ENCODE measurements at places on chromosomes 7 and 10.

GRCh38 chr10:130455111-130455695 lies 319.0 kb downstream of the GLRX3 start:
- no peak for DNase-seq

- DNase-seq: no peak
These were observed 296.8 kb upstream of the CACNA2D1 start for GRCh38 chr7:82740246-82740848.

DNA sequence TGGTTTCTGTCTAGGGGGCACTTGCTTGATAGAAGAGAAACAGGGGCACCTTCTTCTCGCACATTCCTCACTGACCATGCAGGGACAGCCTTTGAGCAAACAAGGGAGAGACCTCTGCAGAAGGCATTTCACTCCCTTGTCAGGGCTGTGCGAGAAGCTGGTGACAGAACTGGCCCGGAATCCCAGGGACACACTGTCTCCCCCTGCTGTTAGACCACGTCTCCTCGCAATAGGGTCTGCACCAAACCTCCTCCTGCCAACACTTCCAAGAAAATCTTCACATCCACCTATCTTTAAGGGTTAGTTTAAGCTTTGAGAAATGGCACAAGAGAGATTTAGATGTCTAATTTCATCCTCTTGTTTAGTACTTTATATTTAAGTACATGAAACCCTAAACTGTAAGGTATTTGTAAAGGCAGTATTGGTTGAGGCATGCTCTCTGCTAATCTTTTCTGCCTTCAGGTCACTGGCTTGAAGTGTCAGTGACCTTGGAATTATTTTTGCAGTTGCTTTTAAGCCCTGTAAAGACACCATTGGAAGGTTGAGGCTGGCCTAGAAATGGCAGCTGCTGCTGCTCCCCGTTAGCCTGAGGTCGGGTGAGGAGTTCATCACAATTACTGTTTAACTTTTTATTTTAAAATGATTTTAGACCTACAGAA lies 37.0 kb downstream of the RBM20 start:
- DNase-seq: no peak

DNA sequence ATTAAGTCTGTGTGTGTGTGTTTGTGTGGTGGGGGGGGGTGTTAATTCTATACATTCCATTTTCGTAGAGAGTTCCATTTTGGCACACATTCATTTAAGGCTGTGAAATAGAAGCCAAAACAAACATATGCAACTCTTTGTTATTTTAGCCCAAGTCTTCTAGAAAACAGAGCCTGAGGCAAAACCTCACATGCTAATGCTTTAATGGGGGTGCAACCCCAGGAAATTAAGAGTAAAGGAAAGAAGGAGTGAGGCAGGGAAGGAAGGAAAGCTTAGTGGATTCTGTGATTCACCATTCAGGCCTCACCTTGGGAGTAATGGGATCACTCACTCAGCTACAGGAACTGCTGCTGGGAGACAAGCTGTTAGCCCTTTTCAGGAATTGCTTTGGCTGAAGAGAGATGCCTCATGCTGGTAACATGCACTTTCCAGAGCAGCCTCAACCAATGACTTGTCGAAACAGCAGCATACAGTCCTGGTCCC lies 73.0 kb upstream of the CTTNBP2 start:
- no peak for DNase-seq

GRCh38 chr7:6205971-6206660 lies 66.3 kb downstream of the CYTH3 start:
- no peak for DNase-seq

GRCh38 chr10:102870221-102870620 lies 951 bp downstream of the AS3MT start:
- DNase-seq: no peak

- DNase-seq: no peak
These were observed 571 bp downstream of the KDM7A start for GRCh38 chr7:140176122-140176701.

GRCh38 chr10:124693396-124693795 lies 50.8 kb downstream of the FAM53B start:
- no peak for DNase-seq

DNA sequence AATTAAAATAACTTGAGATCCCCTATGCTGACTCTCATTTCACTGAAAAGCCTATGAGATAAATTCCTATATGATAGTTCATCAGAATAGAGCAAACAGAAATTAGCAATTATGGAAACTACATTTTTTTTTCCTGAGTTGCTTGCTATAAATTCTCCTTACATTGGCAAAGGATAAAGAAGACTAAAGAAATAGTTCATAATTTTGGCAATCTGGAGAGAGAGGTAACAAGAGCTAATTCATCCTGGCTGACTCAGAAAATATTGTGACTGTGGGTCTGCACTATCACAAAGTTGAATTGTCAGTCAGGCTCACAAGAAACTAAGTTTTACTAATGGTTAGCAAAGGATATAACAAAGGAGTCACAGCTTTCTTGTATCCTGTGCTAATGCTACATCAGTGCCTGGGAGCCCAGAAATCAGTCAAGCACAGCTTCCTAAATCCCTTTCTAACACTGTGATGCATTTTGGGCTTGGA lies 483.0 kb downstream of the MAGI2 start:
- DNase-seq: no peak

- DNase-seq: peak; percentile 91
These were observed 35.7 kb downstream of the ZCCHC24 start for GRCh38 chr10:79409726-79410085.

- no peak for DNase-seq
These were observed at the start of gene SEMA4G for GRCh38 chr10:100969187-100970075. TSS of gene SEMA4G (plus strand) at chr10:100969504. CDS start at chr10:100972913, 3,409 bp downstream.

GRCh38 chr10:78777466-78777865 lies 291.3 kb upstream of the ZMIZ1 start:
- DNase-seq: peak; percentile 72

DNA sequence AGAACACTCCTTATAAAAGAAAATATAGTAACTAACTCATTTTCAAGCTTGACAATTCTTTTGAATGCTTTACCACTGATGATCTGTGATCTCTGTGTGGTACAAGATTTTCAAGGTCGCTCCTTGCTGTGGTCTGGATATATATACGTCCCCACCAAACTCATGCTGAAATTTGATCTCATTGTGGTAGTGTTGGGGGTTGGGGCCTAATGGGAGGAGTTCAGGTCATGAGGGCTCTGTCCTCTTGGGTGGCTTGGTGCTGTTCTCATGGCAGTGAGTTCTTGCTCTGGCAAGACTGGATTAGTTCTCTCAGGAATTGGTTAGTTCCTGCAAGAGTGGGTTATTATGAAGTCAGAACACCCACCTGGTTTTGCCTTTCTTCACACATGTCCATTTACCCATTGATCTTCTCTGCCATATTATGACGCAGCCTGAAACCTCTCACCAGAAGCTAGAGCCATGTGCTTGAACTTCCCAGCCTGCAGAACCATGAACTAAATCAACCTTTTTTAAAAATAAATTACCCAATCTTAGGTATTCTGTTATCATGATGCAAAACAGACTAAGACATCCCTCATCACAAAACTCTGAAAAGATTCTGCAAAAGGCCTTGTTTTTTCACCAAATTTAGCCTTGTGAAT lies 8.3 kb upstream of the EDRF1 start:
- no peak for DNase-seq

GRCh38 chr10:133287832-133288500 lies 11.3 kb upstream of the ADAM8 start:
- no peak for DNase-seq

DNA sequence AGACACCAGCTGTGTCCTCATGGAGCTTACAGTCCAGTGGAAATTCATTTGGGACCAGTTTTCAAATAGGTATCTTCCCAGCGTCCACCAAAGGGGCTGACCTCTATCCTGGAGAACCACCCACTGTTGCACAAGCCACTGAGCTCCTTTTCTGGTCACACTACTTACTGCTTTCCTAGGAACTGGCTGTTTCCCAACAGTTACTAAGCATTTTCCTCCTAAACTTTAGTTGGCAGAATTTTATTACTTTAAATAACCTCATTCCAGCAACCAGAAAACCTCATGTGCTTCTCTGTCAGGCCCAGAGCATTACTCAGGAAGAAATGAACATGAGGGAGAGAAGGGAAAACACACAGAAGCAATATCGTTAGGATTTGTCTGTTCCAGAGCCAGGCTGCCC lies 183.1 kb downstream of the GPAM start:
- DNase-seq: no peak

- no peak for DNase-seq
These were observed 2.5 kb upstream of the MLXIPL start for GRCh38 chr7:73626814-73627213.

Measured in nucleus accumbens (tissue), 56 donors.